Thoracic aorta (tissue), 2 donors: ENCODE measurements at places on chromosomes 5 and 9. TPM values are rescaled to one million over a fixed set of nuclear protein-coding genes. Genes with fewer than 3 reads are reported as not detected.

ANKRD34B gene
- total RNA-seq: not detected

GRCh38 chr9:35675204-35675603 lies 1.5 kb downstream of the CA9 start:
- peaks cover 43% of the 10 kb centered on the region for H3K4me1 ChIP-seq
- H3K27ac ChIP-seq: no peak overlapping the region
- no peak for DNase-seq

DNA sequence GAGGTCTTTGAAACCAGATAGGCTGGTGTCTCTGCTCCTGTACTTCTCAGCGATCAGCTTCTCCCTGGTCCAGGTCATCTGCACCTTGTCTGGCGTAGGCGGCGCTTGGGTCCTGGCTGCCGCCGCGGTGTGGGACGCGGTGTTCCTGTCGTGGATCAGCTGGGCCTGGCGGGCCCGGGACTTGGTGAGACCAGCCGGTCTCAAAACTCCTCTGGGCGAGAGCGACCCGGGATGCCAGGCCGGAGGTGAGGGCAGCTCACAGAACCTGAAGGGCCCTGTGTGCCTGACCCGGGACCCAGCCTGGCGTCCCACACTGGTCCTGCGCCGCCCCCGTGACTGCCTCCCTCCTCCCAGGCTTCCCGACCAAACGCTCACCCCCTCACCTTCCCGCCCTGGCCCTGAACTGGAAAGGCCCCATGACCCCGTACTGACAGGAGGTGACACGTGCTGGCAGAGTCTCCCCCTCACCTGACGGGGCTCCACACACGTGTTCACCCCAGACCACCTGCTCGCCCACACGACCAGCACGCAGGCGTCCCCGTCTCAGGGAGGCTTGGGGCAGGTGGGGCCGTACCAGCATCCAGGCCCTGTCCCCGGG lies 49.0 kb downstream of the NKD2 start:
- no peak for DNase-seq
- no peaks in the 10 kb centered on the region for H3K27me3 ChIP-seq
- no peak overlapping the region for H3K27ac ChIP-seq
- no peaks in the 10 kb centered on the region for H3K4me1 ChIP-seq
- no peak overlapping the region for H3K4me3 ChIP-seq

DNA sequence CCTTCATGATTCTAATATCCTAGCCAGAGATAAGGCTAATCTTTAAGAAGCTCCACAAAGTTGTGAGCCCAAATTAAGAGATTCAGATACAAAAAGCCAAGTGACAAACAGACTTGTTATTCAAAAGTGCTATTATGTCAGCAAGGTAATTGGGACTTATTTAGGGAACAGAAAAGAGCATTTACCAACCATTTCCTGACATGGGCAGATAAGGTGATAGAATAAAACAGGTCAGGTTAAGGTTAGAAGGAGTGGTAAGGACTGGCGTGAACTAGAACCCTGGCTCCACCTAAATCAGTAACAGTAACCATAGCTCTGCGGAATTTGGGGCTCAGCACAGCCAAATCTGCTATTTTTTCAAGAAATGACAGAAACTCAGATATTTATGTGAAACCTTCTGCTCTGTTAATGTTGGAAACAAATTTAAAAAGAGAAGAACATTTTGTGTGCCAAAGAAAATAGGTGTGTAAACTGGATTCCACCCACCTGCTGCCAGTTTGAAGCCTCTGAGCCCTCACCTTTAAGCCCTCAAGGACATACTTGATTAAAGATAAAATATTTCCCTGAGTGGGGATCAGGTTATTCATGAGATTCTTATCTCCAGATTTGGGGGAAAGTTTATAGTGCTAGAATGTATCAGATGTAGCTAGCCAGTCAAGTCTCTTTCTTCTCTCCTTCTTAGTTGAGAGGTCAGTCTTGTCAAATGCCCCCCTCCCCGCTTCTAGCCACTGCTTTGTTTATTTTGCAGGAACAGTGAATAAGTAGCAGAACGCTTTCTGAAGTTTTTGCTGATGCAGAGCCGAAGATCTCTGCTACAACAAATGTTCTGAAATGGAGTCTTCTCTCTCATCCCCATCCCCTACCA lies 10.2 kb upstream of the ERMP1 start:
- no peak overlapping the region for H3K4me3 ChIP-seq
- no peaks in the 10 kb centered on the region for H3K27me3 ChIP-seq
- no peaks in the 10 kb centered on the region for H3K36me3 ChIP-seq
- peaks cover 4% of the 10 kb centered on the region for H3K4me1 ChIP-seq

TAS2R1 gene
- total RNA-seq: not detected

GRCh38 chr5:181059297-181060230 lies 19.5 kb downstream of the BTNL9 start:
- no peak overlapping the region for H3K27ac ChIP-seq
- no peaks in the 10 kb centered on the region for H3K4me1 ChIP-seq
- H3K36me3 ChIP-seq: no peaks in the 10 kb centered on the region
- H3K4me3 ChIP-seq: no peak overlapping the region
- H3K27me3 ChIP-seq: peaks cover 8% of the 10 kb centered on the region
- DNase-seq: no peak

ADAMTS16 gene
- not detected for total RNA-seq

TEK gene
- total RNA-seq: 14.9 TPM

TERT gene
- total RNA-seq: not detected

GRCh38 chr9:111730937-111731567 lies 63.7 kb downstream of the SHOC1 start:
- no peak overlapping the region for H3K27ac ChIP-seq
- H3K36me3 ChIP-seq: no peaks in the 10 kb centered on the region
- H3K4me1 ChIP-seq: no peaks in the 10 kb centered on the region
- DNase-seq: no peak
- no peak overlapping the region for H3K4me3 ChIP-seq
- H3K27me3 ChIP-seq: no peaks in the 10 kb centered on the region
